Stimulated activated CD4-positive, alpha-beta T cell treated with anti-CD3 and anti-CD28 coated beads, TNF-alpha, amount 100 ng/mL, for 48 hours (primary cell): ENCODE measurements at places on chromosomes 1 and 21.
A peak's percentile ranks its signal among the peaks of the same experiment; 100 is the strongest.

GRCh38 chr21:29078869-29079767 is 5.7 kb upstream of the CCT8 start:
- DNase-seq: peak; percentile 14

GRCh38 chr1:203287109-203287893 is 18.0 kb upstream of the BTG2 start:
- peak; percentile 70 for DNase-seq

- DNase-seq: no peak
These were observed 5.2 kb upstream of the SPRR2E start for GRCh38 chr1:153099461-153100045.

DNA sequence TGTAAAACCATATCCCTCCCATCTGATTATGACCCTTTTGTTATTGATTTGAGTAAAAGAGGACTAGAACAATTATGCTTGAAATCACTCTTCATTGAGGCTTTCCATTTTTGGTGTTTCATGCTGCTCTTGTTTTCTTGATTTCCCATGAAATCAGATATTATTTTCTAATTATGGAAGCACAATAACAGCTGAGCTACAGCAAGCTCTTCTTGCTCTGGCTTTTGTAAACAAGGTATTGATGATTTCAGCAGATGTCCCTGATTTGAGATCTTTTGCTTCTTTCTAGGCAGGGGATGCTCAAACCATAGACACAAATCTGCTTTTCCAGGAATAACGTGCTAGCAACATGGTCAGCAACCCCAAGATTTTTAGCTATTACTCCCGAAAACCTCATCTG is 607.8 kb downstream of the NCAM2 start:
- no peak for DNase-seq

DNA sequence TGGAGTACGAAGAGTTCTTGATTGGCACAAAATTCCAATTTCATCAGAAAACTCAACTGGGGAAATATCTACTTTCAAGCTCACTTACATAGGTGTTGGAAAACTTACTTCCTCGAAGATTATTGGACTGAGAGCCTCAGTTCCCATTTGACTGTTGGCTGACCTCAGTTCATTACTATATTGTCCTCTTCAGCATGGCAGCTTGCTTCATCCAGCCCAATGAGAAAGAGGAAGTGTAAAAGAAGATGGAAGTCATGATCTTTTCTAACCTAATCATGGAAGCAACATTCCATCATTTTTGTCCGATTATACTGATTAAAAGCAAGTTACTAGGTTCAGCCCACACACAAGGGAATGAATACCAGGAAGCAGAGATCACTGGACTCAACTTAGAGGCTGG is 49.4 kb downstream of the HSD3B1 start:
- DNase-seq: no peak

DNA sequence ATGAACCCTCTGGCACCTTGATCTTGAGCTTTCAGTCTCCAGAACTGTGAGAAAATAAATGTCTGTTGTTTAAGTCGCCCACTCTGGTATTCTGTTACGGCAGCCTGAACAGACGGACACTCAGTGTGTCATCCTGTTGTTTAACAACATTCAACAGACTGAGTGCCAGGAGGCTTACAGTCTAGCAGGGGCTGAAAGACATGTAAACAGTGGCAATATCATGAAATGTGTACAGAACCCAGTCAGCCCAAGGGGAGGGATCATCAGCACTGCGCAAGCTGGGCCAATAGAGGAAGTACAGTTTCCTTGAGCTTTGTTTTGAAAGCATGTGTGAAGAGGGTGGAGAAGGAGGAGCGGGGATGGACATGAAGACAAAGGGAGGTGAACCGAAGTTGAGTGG is 13.6 kb downstream of the DIP2A start:
- no peak for DNase-seq

- no peak for DNase-seq
These were observed 57.9 kb downstream of the CDC42BPA start for GRCh38 chr1:227260433-227260832.
